Neural cell (in vitro differentiated cells): ENCODE measurements at places on chromosomes 1 and 21. TPM values are rescaled to one million over a fixed set of nuclear protein-coding genes. Genes with fewer than 3 reads are reported as not detected.

Gene NUDT4B
- 5.8 and 6.6 TPM in 2 replicates for polyA plus RNA-seq

Gene UMODL1
- polyA plus RNA-seq, result 0.11 TPM in 1 of 2 replicates, not detected in the other

Gene ENAH
- 57.0 and 58.4 TPM in 2 replicates for polyA plus RNA-seq

Gene ATP6V1G3
- polyA plus RNA-seq, result not detected in 2 replicates

Gene CD101
- polyA plus RNA-seq, result 1.4 and 2.3 TPM in 2 replicates

Gene SELL
- not detected in 2 replicates for polyA plus RNA-seq

Gene FHAD1
- 0.46 TPM in 1 of 2 replicates, not detected in the other for polyA plus RNA-seq
